Stimulated activated CD4-positive, alpha-beta T cell treated with anti-CD3 and anti-CD28 coated beads, TNF-alpha, amount 100 ng/mL, for 24 hours (primary cell): ENCODE measurements at places on chromosomes 7 and 10.
A peak's percentile ranks its signal among the peaks of the same experiment; 100 is the strongest.

GRCh38 chr10:93313798-93314197 lies 168.3 kb downstream of the MYOF start:
- DNase-seq, result no peak

DNA sequence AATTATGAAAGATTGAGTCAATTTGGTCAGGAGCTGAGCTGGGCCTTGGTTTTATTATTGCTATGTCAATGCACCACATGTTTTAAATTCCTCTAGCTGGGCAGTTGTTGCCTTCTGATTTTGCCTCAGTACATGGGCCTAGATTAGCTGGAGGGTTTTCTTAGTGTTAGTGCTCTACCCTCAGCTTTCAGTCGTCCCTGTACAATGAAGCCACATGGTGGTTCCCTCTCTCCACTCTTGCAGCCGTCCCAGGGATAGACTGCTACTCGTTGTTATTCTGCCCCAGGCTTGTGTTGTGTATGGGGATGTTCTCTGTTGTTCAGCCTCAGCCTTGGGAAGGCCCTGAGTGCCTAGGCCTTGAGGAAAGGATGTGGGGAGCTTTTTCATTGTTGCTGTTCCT lies 37.0 kb downstream of the NHLRC2 start:
- no peak for DNase-seq

DNA sequence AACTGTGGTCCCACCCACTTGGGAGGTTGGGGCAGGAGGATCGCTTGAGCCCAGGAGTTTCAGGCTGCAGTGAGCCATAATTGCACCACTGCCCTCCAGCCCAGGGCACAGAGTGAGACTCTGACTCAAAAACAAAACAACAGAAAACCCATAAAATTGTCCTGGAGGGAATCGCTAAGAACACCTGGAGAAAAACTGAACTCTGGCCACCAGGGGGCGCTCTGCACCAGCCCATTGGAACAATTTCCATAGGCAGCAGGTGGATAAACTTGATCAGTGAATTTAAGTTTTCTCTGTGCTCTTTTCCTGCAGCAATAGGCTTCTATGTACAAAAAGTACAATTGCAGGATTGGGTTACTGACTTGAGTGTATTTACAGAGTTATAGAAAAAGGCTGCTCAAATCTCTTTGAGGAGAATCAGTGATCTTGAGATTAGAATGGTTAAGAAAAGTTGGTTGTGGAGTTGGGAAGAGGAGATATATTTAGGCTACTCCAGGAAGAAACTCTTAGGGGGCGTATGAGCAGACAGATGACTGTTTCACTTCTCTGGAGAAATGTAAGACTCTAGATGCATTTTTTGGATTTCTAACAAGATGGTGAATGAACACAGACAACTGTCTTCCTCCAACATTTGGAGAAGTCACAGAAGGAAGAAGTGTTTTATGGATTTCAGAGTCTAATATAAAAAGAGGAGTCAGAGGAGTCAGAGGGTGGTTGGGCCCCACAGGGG lies 274.9 kb upstream of the GALNT17 start:
- peak; percentile 13 for DNase-seq

- no peak for DNase-seq
These were observed 31.5 kb downstream of the EGFR start for GRCh38 chr7:55050281-55050680.

- no peak for DNase-seq
These were observed 25.7 kb downstream of the ELN start for GRCh38 chr7:74053589-74054186.

GRCh38 chr10:132893090-132893489 lies 49.3 kb downstream of the CFAP46 start:
- no peak for DNase-seq

DNA sequence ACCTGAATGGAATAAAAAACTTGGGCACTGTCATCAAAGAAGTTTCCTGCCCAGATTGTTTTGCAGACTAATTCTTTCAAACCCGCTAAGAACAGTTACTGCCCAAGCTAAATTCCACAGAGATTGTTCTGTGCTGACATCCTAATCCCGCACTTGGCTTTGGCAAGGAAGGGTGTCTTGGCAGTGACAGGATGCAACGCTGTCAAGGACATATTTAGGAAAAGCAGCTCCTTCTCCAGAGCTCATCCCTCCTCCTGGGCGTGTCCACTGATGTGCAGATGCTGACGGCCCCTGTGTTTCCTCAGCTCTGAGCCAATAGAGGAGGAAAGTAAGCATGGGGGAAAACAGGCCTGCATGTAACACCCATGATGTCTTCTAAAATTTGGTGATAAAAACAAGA lies 74.2 kb downstream of the EEPD1 start:
- DNase-seq, result no peak

DNA sequence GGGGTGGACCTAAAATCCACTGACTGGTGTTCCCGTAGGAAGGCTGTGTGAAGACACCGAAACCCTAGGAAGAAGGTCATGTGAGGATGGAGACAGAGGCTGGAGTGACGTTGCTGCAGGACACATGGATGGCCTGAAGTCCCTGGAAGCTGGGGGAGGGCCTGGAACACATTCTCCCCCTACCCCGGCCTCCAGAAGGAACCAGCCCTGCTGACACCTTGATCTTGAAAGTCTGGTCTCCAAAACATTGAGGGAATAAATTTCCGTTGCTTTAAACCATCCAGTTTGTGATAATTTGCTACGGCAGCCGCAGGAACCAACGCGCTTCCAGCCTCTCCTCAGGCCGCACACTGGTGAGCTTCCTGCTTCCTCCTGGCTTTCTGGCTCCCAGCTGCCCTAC lies 288.2 kb downstream of the GLRX3 start:
- no peak for DNase-seq
